ENCODE measurements at places on chromosomes 4 and X. TPM values are rescaled to one million over a fixed set of nuclear protein-coding genes. Genes with fewer than 3 reads are reported as not detected.
A peak's percentile ranks its signal among the peaks of the same experiment; 100 is the strongest.

GRCh38 chr4:10077483-10078335 lies 38.9 kb downstream of the WDR1 start:
- DNase-seq: peak; percentile 87

DNA sequence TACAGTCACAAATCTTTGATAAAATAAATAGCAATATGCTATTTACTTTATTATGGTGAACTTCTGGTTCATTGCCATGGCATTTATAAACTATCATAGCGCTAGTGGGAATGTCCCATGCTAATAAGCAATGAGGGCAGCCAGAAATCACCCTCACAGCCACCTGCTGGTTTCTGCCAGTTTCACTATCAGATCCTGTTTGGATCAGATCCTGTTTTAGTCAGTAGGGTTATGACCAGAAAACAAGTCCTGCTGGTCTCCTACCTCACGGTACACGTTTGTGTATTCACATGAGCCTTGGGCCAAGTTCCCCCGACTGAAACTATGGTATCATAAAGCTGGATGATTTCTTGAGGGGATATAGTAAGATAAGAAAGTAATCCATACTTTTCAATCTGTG lies 17.7 kb downstream of the FOXR2 start:
- DNase-seq: no peak

- no peak for DNase-seq
These were observed 297.7 kb upstream of the HAND2 start for GRCh38 chr4:173827707-173828106.

GRCh38 chrX:150506486-150506885 lies 61.9 kb upstream of the MTM1 start:
- no peak for DNase-seq

GRCh38 chr4:98639523-98639922 lies 18.9 kb downstream of the TSPAN5 start:
- no peak for DNase-seq

MAGEA4 gene
- total RNA-seq: not detected

TEX13C gene
- not detected for total RNA-seq

NUDT10 gene
- total RNA-seq: 2.7 TPM
